ENCODE measurements at places on chromosomes 1 and 21.
A peak's percentile ranks its signal among the peaks of the same experiment; 100 is the strongest.

- DNase-seq: no peak
Measured at GRCh38 chr1:11046270-11046566, 821 bp downstream of the MASP2 start.

DNA sequence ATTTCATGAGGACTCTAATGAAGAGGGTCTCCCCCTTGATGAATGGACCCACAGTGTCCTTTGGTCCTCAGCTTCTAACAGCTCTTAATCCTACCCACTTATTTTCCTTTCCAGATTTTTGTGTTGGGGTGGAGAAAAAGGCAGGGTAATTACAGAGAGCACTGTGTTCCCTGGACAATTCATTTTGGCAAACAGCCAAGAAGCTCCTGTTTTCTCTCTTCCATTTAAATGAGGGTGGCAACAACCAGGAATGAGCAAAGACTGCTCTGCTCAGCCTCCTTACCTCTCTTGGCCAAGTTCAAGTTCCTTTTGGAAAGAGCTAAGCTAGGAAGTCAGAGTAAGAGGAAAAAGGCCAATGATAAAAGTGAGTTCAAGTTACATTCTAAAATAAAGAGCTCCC, 11.9 kb downstream of the XKR8 start:
- no peak for DNase-seq

DNA sequence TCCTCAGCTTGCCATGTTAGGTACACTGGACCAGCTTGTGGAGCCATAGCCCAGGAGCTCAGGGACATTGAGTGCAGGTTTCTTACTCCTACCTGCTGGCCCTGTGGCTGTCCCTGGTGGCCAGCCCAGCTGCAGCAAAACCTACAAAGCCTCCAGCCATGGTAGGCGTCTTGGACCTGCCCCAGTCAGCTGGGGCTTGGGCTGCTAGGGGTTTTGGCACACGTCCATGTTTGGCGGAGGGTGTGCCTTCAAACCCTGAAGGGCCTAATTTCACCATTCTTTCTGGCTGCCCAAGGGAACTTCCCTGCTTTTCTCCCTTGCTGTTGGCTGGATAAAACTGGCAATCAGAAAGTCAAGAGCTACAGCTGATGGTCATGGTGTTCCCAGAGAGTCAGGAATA, 25.4 kb downstream of the HMGCS2 start:
- no peak for DNase-seq

- DNase-seq: no peak
Measured at GRCh38 chr1:66850989-66851388, 49.9 kb upstream of the INSL5 start.

DNA sequence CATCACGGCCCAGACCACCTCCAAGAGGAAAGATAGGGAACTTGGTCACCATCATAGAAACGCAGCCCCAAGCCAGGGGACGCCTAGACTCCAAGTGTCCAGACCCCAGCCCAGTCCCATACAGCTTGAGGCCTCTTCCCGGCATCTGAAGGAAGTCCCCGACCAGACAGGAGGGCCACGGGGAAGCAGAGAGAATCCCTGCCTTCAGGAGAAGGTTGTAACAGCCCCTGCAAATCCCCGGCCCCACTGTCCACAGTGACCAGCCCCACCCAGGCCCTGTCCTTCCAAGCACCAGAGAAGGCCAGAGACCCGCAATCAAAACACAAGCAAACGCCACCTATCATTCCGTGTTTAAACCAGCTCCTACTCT, 1.7 kb downstream of the SLC19A1 start:
- DNase-seq: no peak

DNA sequence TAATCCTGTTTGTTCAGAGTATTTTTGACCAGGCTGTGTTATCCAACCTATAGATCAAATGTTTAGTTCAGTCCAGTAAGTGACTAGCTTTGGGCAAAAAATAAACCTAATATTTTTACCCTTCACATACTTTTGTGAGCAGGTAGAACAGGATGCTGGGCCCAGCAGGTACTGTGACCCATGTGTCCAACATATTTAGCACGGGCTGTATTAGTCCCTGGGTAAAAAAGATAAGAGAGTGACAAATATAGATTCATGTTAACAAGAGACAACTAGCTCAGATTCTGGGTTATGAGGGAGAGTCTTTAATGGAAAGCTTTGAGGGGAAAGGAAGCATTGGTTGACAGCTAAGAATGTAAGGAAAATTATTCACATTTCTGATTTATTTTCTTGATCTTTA, 43.1 kb downstream of the OLFM3 start:
- no peak for DNase-seq

GRCh38 chr1:174131032-174131638, 28.2 kb upstream of the RABGAP1L start:
- no peak for DNase-seq

- DNase-seq: no peak
Measured at GRCh38 chr1:39576016-39576657, 453 bp downstream of the PABPC4 start.

DNA sequence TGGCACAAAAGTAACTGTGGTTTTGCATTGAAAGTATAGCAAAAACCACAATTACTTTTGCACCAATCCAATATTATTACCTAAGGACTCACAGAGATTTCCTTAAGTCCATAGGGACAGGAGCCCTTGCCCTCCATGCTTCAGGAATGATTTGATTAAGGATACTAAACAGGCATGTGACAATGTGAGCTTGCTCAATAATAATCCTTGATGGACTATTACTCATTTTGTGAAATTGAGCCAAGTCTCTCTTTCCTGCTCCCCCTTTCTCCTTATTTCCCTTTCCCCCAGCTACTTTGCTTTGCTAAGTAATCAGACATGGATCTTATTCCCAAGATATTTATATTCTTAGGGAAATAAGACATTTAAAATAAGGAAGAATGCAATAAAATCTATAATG, 21.6 kb upstream of the RGL1 start:
- DNase-seq: no peak

DNA sequence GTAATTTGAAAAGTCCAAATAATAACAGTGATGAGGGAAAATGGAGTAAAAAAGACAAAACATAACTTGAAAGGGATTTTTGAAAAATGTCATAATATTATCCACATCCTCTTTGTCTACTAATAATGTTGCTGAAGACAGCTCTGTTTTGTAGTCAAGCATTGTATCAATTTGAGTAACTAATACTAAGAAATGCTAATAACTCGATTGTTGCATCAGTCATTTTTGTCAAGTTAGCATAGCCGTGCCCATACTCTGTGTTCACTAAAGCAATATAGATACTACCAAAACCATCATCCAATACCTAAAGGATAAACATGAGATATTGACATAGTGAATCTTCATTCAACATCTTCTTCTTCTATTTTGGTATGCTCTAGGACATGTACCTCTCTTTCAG, 17.3 kb downstream of the PDC start:
- no peak for DNase-seq

GRCh38 chr1:11842154-11843041, 5.2 kb downstream of the NPPA start:
- DNase-seq: no peak

DNA sequence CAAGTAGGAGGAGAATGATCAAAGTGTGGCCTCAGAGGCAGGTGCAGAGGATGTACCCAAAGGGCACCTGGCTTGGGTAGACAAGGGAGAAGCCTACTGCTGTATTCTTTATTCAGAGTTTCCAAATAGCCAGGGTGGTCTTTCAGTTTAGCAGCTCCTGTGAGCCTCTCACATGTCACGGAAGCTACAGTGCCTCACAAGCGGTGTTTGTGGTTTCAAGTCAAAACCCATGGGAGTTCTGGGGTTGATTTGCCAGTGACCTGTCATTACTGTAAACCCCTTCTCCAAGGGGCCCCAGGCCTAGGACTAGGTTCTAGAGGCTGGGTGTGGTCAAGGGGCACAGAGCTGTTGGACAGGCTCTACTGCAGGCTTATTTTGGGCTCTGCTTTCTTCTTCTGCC, 10.2 kb upstream of the IL10 start:
- no peak for DNase-seq

GRCh38 chr1:59927213-59927612, 640 bp upstream of the CYP2J2 start:
- DNase-seq: no peak

DNA sequence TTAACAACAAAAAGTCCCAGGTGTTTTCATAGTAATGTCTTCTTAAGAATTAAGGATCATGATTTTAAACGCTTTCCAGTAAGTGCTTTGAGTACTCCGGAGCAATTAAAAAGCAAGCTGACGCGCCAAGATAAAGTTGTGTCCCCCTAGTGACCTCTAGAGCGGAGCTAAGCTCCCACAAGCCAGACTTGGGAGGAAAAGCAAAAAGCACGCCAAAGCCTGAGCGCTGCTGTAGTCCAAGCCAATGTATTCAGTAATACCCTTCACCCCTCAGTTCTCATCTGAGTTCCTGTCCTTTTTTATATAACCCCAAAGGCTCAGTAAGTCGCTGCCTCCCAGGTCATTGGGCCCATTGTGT, 3.5 kb upstream of the SLC44A5 start:
- peak; percentile 26 for DNase-seq

- no peak for DNase-seq
Measured at GRCh38 chr1:26858891-26859640, 3.9 kb upstream of the SFN start.

DNA sequence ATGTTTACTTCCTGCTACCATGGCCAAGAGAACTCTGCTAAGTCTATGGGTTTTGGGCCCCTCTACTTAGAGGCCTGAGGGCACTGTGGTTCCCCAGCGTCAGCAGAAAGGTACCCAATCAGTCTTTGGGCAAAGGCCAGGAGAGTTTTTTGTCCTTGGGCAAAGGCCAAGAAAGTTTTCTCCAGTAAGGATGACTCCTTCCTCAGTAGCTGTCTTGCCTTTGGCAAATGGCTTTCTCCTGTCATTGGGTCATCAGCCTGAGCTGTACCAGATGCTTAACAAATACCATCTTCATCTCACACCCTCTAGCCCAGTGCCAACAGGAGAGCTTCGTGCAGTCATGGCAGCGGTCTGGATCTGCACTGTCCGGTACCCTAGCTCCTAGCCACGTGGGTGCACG, 199.3 kb upstream of the TMEM51 start:
- no peak for DNase-seq

DNA sequence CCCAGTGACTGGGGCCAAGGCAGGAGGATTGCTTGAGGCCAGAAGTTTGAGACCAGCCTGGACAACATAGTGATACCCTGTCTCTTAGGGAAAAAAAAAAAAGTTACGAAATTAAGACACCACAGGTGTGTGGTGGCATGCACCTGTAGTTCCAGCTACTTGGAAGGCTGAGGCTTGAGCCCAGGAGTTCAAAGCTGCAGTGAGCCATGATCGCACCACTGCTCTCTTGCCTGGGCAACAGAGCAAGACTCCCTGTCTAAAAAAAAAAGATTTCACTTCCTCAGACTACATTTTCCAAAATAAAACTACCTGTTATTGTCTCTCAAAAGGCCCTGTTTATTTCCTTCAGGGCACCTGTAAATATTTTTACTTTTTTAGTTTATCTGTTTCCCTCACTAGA, 4.7 kb upstream of the STK40 start:
- no peak for DNase-seq

DNA sequence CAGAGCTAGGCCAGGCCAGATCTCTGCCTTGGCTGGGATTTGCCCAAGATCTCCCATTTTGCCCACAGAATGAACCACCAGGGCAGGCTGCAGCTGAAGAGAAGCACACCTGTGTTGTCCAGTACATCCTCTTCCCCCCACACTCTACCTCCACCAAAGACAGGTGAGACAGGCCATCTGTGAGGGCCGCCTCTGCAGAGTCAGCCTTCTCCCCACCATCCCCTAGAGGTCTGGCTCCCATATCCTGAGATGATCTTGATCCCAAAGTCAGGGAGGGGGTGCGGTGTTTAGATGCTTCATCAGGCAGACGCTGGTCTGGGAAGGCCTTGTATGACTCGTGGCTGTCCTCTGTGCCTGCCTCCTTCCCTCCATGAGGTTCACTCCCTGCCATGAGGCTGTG, 28.7 kb downstream of the HYI start:
- no peak for DNase-seq

- no peak for DNase-seq
Measured at GRCh38 chr1:85047144-85047471, 1.2 kb downstream of the MCOLN3 start.

- no peak for DNase-seq
Measured at GRCh38 chr1:206468571-206468970, 1.7 kb upstream of the IKBKE start.

GRCh38 chr21:22421416-22422180, 1423.4 kb downstream of the NCAM2 start:
- no peak for DNase-seq

All from left kidney (tissue), 8 donors.